Activated CD4-positive, CD25-positive, alpha-beta regulatory T cell (primary cell): ENCODE measurements at places on chromosomes 13 and 19.

GRCh38 chr19:2408247-2408646 is 19.1 kb downstream of the TIMM13 start:
- DNase-seq = no peak

DNA sequence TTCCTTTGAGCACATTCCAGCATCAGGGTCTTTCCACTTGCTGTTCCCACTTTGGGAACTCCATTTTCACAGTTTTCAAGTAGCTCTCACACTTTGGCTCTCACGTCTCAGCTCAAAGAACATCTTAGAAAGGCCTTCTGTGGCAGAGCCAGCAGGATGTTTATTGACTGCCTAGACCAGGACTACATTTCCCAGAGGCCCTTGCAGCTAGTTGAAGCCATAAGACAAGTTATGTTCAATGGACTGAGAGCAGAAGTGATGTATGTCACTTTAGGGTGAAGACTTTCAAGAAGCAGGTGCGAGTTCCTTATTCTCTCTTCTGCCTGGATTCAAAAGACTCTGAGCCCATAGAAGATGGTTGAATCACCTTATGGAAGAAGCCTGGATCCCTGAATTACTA is 4.3 kb upstream of the HAUS5 start:
- no peak for DNase-seq

GRCh38 chr13:67505376-67505775 is 275.2 kb upstream of the PCDH9 start:
- DNase-seq = no peak

- no peak for DNase-seq
Observed at GRCh38 chr19:17866964-17867486, 4.7 kb upstream of the SLC5A5 start.

GRCh38 chr19:13597640-13598039 is 91.4 kb upstream of the CACNA1A start:
- DNase-seq = peak; percentile 5

GRCh38 chr13:99834246-99834645 is 137.3 kb downstream of the ZIC5 start:
- no peak for DNase-seq

- DNase-seq = no peak
Observed at GRCh38 chr13:79812070-79812850, 331.3 kb downstream of the NDFIP2 start.

- DNase-seq = no peak
Observed at GRCh38 chr13:25971459-25972145, 80.2 kb downstream of the SHISA2 start.

DNA sequence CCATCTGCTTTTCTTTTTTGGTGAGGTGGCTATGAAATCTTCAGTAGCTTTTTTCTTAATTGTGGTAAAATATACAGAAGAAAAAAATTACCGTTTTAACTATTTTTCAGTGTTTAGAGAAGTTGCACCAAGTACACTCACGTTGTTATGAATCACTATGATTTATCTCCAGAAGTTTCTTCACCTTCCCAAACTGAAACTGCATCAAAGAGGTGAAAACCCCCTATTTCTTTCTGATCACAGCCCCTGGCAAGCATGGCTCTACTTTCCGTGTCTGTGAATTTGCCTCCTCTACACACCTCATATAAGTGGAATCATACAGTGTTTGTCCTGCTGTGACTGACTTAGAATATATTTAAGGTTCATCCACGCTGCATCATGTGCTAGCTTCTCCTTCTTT is 15.6 kb upstream of the SIGLEC10 start:
- no peak for DNase-seq

DNA sequence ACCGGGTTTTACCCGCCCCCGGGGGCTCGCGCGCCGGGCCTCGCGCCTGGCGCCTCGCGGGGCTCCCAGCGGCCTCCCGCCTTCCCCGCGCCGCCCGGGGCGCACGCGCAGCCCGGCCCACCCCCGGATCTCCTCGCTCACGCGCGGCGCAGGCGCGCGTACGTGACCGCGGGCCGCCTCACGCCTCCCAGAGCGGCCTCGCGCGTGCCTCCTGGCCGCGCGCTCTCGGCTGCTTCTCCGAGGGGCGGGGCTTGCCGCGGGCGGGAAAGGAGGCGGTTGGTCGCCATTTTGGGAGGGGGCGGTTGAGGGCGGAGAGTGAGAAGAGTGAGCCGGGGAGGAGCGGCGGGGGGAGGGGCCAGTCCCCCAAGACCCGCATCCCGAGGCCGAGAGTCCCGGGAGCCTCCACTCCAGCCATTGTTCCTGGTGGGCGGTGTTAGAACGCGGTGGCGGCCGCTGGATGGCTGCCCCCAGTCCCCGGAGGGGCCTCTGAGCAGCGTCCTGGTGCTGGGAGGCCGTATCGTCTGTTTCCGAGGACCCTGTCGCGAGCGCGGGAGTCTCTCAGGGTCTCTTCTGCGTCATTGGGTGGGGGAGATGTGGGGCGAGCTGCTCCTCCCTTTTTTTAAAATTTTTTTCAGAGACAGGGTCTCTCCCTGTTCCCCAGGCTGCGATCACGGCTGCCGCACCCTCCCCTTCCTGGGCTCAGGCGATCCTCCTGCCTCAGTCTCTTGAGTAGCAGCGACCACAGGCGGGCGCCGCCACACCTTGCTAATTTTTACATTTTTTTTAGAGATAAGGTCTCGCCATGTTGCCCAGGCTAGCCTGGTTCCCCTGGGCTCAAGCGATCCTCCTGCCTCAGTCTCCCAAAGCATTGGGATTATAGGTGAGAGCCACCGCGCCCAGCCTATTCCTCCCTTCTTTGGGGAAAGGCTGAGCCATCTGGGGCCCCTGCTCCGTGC is at the start of gene ZNF541:
Gene ZNF541, minus strand, starts transcription at position 78 of the 956 bp plus-strand sequence. CDS start 17,292 bp downstream, outside the sequence.
- peak; percentile 60 for DNase-seq
